ENCODE measurements at places on chromosomes 1 and 21.
A peak's percentile ranks its signal among the peaks of the same experiment; 100 is the strongest.

- DNase-seq, result peak; percentile 66
Observed at GRCh38 chr1:69824932-69825331, 257.2 kb downstream of the LRRC7 start.

- peak; percentile 56 for DNase-seq
Observed at GRCh38 chr1:218711884-218712674, 366.9 kb downstream of the TGFB2 start.

- peak; percentile 74 for DNase-seq
Observed at GRCh38 chr1:910881-911721, 12.6 kb upstream of the SAMD11 start.

GRCh38 chr21:44043613-44044012 lies 31.5 kb downstream of the TRAPPC10 start:
- DNase-seq, result no peak

DNA sequence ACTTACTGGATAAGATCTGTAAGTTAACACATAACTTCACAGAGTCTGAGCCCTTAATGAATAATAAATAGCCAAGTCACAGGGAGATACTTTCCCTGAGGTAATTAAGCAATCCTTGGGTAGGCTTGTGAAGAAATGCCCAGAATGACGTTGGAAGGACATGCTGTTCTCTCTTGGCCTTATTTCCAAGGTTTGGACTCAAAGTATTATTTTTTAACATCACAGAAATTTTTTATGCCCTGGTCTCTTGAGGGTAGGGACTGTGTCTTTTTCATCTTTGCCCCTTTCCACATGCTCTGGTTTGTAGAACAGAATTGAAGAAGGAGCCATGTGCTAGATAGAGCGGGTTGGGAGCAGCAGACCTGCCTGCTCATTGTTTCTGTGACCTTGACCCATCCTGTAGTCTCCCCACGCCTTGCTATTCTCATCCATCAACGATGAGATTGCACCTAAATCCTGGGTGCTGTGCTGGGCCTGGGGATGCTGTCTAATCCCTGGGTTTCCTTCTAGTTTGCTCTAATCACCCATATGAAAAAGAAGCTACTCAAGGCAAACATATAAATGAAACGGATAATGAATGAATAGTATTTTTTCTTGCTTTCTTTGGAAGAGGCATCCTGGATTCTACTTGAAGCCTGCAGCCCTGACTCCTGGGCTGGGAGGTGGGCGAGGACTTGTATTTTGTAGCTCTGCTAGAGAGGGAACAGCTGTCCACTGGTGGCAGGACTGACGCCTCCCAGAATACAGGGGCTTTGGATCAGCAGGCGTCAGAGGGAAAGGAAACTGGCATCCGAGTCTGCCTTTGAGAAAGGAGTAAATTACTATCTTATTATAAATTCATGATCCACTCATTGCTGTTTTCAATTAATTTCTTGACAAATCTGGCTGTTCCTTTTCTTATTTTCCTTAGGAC lies 17.5 kb upstream of the LAMTOR5 start:
- peak; percentile 20 for DNase-seq

DNA sequence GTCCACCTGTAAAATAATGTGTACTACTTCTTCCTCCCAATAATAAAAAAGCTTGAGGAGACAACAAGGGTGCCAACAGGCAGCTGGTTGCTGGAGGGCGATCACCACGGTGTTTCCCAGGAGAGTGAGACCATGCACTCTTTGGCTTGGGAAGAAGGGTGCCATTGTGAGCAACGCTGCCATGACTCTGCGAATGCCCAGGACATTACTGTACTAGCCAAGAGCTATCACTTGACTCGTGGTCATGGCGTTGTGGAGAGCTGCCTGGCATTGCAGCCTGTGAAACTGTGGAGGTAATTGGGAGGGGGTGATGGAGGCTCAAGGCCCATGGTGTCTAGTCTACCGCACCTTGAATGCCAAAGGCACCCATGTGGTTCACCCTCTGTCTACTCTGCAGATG lies 14.6 kb upstream of the PRMT2 start:
- DNase-seq, result no peak

Measured in GM23248 (cell line).